ENCODE measurements at places on chromosomes 16 and 17. TPM values are rescaled to one million over a fixed set of nuclear protein-coding genes. Genes with fewer than 3 reads are reported as not detected.

- DNase-seq = no peak
Observed at GRCh38 chr16:1117176-1117900, 21.3 kb upstream of the C1QTNF8 start.

DNA sequence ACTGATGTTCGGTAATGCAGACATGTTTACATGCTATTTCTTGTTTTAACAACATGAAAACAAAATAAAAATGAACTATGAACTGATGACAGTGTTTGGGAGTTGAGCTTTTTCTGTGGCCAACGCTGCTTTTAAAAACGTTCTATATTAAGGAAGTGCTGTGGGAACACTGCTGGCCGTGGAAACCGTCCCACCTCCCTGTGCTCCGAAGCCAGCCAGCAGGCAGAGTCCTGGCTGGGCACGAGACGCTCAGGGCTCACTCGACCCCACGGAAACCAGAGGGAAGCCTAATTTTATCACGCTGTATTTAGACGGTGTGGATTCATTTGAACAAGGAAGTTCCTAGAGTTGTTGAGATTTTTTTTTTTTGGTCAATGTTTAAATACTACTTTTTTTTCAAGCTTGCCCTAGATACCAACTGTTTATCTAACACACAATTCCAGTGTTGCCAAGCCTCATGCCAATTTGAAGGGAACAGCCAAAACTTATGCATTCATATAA is 25.8 kb downstream of the ADCY9 start:
- DNase-seq = no peak

GRCh38 chr16:51509336-51509735 is 358.3 kb upstream of the SALL1 start:
- DNase-seq = no peak

Gene KRTAP9-8
- not detected for total RNA-seq

Gene UTP4
- 104 TPM for total RNA-seq

DNA sequence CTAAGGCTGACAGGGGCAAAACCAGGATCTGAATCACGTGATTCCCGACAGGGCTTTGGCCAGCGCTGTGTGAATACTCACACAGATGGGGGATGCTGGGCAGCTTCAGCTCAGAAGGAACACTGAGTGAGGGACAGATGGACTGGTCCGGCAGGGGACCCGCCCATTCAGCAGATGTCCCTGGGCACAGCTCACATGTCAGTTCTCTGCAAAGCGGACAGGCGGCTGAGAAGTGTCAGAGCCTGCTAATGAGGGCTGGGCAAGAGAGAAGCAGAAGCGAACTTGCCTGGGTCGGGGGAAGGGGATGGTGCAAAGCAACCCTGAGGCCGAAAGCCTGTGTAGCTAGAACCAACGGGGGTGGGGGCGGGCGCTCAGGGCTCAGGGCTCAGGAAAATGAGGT is 11.9 kb upstream of the GLIS2 start:
- DNase-seq = no peak

- no peak for DNase-seq
Observed at GRCh38 chr17:48054238-48055185, 6.4 kb downstream of the NFE2L1 start.

- DNase-seq = no peak
Observed at GRCh38 chr16:20084624-20085226, 11.0 kb upstream of the GPR139 start.

- no peak for DNase-seq
Observed at GRCh38 chr16:29126616-29127015, 141.8 kb downstream of the LAT start.

Measured in activated T-helper 2 cell treated with anti-CD3 and anti-CD28 coated beads, Interferon-gamma antibody, Interleukin-2, Interleukin-4, amounts not matched to agents 10 μg/mL and 5 μg/mL and 100 μg/mL, durations not matched to agents 14 hours and 24 hours and 36 hours (primary cell).